Hematopoietic multipotent progenitor cell (in vitro differentiated cells): ENCODE measurements at places on chromosomes 5 and 9.

DNA sequence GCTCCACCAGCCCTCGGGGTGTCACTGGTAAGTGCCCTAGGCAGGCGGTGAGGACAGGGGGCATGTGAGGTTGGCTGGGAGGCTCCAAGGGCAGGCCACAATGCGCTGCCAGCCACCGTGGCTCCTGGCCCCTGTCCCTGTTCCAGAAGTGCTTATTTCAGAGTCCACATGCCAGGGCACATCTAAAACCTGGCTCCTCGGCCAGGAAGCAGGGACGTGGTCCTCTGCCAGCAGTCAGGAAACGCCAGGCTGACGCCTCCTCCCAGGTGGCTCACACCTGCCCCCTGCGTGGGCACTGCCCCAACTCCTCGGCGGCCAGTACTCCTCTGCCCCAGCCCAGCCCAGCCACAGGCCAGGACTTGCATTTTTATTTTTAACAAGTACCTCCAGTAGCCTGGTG is 68.5 kb downstream of the SECISBP2 start:
- no peak for DNase-seq

GRCh38 chr5:100690036-100690560 is 154.9 kb downstream of the FAM174A start:
- no peak for DNase-seq

GRCh38 chr5:132961887-132962286 is 1.5 kb downstream of the AFF4 start:
- DNase-seq: no peak

GRCh38 chr5:80184235-80185023 is 71.4 kb downstream of the SERINC5 start:
- DNase-seq: no peak

DNA sequence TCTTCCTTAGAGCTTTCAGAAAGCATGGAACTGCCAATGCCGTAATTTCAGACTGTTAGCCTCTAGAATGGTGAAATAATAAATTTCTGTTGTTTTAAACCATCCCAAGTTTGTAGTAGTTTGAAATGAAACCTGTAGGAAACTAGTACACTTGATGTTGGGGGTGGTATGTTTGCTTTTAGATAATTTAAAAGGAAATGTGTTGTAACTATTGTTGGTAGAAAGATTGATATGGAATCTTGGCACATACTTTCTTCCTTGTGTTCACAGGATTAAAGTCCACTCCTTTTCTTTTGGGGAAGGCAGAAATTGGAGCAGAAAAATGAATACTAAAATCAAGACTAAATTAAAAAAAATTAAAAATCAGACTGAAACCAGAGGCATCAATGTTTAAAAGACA is 66.0 kb upstream of the ARRDC3 start:
- no peak for DNase-seq

- DNase-seq: no peak
These were observed 31.3 kb upstream of the STRBP start for GRCh38 chr9:123299558-123300126.

DNA sequence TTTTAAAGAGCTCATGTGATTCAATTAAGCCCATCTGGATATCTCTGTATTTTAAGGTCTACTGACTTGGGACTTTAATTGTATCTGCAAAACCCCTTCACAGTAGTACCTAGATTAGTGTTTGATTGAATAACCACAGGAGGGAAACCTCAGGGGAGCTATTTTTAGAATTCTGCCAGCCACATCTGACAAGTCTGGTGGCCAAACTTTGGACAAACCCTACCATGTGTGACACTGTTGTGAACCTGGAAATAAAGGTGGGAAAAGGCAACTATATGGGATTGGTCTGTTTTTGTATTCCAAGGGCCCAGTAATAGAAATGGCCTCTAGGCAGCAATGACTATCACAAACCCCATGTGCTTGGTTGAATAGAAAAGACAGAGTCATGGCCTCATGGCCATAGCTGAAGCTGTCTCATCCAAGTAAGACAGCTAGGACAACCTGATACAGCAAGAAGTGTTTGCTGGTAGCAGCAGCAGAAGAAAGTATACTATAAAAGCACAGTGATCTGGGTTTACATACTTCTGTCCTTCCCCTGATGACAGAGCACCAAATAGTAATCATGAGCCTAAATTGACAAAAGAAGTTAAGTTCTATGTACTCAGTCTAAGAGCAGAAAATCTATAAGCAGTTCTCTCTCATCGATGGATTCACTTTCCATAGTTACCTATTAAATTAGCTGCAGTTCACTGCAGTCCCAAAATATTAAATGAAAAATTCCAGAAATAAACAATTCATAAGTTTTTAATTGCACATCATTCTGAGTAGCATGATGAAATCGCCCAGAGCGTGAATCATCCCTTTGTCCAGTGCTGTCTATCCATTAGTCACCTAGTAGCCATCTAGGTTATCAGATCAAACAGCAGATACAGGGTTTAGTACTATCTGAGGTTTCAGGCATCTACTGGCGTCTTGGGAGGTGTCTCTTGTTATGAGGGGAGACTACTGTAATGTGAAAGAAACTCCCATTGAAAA is 189.8 kb downstream of the ARHGAP26 start:
- no peak for DNase-seq

GRCh38 chr5:3179220-3179619 is 416.4 kb upstream of the IRX1 start:
- DNase-seq: no peak

DNA sequence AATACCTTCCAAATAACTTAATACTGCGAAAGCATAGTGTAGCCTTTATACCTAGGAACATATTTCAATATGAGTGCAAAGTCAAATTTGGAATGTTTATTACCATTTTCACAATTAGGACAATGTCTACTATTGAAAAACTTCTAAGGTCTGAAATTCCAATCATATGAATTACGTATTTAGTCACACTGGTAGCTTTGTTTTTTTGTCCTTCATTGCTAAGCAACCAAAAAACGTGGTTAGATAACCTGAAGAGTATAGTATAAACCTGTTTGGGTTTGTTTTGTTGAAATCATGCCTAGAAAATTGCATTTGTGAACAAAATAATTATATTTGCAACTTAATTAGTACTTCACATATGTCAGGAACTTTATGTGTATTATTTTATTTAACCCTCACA is 134.2 kb downstream of the FBXO4 start:
- DNase-seq: no peak

GRCh38 chr9:121883281-121884056 is 209.6 kb downstream of the TTLL11 start:
- DNase-seq: no peak

DNA sequence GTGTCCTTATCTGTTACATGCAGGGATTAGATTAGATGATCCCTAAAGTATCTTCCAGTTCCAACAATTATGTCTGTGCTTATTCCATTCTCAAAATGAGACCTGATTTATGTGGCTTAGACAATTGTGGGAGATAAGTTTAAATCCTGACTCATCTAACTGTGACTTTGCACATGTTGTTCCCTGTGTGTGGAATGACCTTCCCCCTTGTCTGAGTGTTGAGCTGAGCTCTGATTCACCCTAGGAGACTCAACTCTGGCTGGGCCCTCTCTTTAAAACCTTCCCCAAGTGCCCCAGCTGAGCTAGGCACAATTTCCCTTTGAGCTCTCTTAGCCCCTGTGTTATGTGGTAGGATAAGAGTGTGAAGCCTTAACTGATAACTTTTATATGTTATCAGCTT is 118.9 kb upstream of the ELL2 start:
- DNase-seq: no peak

GRCh38 chr5:64918083-64918482 is 149.4 kb downstream of the CWC27 start:
- no peak for DNase-seq

DNA sequence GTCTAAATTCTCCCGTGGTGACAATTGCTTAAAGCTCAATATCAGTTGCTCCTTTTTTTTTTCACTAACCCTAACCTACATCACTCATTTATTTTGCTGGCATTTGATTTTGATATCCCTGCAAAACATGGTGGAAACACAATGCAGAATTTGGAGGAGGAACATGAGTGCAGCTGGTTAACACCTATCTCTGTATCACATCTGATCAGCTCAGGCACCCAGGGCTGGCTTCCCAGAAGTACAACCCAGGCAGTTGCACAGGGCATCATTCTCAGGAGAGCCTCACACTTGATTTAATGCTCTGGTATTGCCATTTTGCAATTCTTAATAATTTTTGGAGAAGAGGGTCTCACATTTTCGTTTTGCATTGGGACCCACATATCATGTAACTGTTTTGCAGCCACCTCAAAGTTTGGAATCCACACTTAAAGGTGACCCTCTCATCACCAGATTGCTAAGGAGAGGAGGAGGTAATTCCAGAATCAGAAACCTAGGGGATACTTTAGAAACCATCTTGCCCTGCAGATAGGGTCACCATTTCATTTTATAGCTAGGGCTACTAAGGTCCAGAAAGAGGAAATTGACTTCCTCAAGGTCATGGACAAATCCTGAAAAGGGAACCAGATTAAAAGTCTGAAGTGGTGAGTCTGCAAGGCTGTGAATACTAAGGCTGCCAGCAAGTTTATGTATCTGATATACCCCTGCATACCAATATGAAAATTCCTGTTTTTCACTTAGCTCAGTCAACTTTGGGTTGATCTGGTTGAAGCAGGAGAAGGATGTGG is 19.3 kb upstream of the ADAM19 start:
- no peak for DNase-seq

DNA sequence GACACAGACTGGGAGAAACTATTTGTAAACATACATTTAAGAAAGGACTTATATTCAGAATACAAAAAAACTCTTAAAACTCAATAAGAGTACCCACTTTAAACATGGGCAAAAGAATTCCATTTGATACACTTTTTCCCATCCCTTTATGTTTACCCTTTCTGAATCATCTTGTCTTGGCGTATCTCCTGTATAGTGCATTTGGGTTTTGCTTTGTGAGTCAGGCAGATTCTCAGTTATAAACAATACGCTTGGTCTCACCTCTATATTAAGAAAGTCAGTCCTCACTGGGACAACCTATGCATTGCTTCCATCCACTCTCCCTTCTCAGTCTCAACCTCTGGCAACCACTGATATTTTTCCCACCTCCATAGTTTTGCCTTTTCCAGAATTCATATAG is 27.3 kb upstream of the ADAMTS6 start:
- DNase-seq: no peak

DNA sequence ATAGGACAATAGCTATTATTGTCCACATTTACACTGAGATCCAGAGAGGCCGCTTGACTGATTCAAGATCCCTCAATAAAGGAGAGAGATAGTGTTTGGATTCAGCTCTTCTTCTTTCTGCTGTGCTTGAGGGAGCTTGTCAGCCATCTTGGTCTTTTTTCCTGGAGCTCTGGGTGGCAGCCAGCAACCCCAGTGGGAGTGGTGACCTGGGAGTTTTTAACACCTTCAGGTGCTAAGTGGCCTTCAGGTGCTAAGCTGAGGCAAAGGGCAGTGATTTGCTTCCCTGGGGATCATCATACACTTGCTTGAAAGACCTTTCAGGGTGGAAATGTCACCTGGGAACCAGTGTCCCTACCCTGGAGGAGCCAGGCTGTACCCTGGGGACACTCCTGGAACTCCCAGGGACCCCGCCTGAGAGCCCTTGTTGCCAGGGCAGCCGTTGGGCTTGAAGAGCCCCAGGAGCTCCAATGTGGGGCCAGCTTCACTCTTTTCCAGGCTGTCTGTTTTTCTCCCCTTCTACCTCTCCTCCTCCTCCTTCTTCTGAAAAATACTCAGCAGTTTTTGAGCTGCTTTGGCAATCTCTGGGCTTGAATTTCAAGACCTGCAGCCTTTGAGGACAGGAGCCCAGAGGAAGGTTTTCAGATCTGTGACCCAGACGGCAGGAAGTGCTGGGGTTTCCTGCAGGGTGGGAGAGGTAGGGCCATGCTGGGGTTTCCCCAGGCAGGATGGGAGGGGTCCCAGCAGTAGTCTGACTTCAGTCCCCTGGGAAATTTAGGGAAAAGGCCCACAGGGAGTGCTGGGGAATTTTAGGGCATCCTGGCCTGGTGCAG is 59.7 kb downstream of the FGF18 start:
- DNase-seq: no peak

GRCh38 chr5:58675341-58675740 is 92.5 kb downstream of the RAB3C start:
- DNase-seq: no peak

DNA sequence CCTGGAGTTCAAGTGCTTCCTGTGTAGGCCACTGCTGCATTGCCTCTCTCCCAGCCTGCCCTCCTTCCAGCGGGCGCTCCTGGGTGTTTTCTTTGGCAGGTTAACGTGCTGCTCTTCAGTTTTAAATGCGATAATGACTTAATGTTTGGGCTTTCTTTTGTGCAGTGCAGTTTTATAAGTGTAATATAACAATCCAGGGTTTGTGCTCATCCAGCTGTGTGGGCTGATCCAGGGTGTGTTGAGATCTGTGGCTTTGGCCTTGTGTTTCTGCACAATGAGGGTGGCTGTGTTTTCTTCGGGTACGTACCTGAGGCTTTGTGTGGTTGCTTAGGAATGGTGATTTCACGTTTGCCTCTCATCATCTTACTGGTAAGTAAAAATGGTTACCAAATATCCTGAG is 50.6 kb downstream of the PCSK5 start:
- no peak for DNase-seq

DNA sequence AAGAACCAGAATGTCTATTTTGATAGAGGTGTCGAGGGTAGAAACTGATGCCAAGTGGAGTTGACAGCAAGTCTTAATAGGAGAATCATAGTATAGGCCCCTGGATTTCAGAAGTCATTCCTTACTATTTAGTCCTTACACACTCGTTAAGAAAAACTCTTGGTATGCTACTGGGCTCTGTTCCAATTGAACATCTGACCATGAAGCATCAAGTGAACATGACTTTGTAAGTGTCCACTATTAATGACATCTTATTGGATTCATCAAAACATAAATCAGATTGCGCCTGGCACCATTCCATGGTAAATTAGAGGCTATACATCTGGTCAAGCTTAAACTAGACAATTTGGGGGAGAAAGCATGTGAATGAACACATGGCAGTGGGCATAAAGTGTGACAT is 1056.5 kb upstream of the EDIL3 start:
- no peak for DNase-seq

- no peak for DNase-seq
These were observed 14.1 kb upstream of the SLC9A3 start for GRCh38 chr5:538271-538771.

- no peak for DNase-seq
These were observed 89.9 kb downstream of the MAMDC2 start for GRCh38 chr9:70133253-70134208.

DNA sequence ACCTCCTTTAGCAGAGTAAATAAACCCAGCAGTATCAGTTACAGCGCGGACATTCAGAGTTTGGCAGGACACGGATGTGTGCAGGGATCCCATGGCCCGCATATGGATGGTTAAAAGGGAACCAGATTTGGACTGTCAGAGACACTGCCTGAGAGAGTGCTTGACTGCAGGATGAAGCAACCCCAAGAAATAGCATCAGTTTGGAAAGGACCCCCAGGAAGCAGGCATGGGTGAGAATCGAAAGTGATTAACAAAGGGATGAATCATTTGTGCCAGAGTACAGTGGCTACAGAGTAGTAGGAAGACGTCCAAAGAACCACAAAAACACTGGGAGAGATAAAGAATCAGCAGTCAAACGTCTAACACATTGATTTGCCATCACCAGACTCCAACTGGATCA is 5.5 kb downstream of the C7 start:
- no peak for DNase-seq

- no peak for DNase-seq
These were observed 187.1 kb upstream of the WWC1 start for GRCh38 chr5:168104350-168104749.
